Astrocyte of the spinal cord (primary cell): ENCODE measurements at places on chromosomes 3 and 15.

- no peak for DNase-seq
These were observed 34.8 kb downstream of the CHRD start for GRCh38 chr3:184414418-184415202.

- no peak for DNase-seq
These were observed 236.2 kb downstream of the CGGBP1 start for GRCh38 chr3:87822563-87822962.

DNA sequence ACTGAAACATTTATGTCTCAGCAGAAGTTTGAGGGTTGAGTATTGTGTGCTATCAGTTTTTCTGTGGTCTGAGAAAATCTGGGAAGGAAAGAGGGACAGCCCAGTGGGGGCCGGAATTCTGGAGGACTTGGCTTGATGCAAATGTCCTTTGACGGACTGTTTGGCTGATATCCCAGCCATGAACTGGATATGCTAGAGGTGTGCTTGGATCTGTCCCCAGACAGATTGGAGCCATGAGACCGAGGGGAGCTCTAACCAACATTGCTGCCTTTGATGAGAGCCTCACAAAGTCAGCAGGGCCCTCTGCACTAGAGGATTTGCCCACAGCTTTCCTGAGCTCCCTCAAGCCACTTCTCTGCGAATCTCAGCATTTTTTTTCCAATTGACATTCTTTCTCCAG lies 405.6 kb downstream of the NTRK3 start:
- DNase-seq = peak; percentile 18

DNA sequence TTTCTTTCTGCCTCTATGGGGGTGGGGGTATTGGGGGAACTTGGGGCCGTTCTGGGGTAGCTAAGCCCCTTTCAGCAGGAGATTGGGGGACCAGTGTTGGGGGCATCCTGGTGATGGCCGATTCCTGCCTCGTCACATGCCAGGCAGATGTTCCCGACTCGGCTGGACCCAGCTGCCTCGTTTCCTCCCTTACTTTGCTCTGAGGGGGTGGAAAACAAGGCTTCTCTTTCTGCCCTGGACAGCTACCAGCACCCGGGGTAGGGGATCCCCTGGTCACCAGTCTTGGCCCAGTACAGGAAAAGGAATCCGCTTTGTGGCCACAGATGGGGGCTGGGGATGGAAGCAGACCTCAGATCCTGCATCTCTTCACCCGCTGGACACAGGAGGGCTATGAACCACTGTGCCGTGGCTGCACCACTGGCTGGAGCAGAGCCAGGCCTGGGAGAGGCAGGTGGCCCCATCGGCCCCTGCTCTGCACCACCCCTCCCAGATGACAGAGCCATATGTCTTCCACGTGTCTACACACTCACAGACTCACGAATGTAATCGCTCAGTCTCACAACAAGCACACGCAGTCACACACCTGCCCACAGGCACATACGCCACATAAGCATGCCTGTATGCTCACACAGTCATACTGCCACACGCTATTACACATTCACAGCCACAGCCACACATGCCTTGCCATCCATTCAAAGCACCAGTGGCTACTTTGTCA lies 12.4 kb downstream of the SNX33 start:
- DNase-seq = no peak

DNA sequence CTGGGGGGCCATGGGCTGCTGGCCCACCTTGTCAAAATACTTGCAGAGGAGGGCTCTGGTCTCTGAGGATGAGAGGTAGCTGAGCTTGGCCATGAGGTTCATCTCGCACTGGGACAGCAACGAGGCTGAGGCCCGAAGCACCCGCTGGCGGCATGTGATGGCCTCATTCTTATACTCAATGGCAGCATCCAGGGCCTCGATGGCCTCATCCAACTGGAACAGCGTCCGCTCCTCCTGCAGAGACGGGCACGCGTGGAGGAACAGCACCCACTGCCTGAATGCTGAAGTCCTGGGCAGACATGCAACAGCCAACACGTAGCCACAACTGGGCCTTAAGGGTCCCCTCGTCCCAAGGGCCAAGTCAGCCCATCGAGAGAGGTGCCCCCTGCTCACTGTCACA lies 25.0 kb downstream of the KIF7 start:
- no peak for DNase-seq

- DNase-seq = no peak
These were observed 222.8 kb upstream of the TLE3 start for GRCh38 chr15:70320482-70320881.

GRCh38 chr3:39130693-39131265 lies 22.6 kb downstream of the CSRNP1 start:
- no peak for DNase-seq

DNA sequence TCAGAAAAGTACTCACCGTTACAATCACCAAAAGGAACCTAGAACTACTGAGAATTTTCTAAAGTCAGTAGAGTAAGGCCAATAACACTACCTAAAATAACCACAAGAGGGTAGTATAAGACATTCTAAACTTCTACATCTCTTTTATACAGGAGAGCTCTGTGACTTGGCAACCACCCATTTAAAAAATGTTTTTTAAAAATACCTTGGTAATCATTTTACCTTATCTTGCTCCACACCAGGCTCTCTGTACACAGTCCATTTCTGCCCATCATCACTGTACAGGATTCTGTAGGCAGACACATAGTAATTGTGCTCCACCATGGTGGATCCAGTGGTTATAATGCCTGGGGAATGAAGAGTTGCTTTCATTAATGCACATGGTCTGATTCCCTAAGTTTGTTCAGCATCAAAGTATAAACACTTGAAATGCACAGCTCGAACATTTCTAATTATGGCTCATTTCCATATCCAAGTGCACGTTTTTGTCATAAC lies 54.5 kb downstream of the ST3GAL6 start:
- DNase-seq = peak; percentile 67

DNA sequence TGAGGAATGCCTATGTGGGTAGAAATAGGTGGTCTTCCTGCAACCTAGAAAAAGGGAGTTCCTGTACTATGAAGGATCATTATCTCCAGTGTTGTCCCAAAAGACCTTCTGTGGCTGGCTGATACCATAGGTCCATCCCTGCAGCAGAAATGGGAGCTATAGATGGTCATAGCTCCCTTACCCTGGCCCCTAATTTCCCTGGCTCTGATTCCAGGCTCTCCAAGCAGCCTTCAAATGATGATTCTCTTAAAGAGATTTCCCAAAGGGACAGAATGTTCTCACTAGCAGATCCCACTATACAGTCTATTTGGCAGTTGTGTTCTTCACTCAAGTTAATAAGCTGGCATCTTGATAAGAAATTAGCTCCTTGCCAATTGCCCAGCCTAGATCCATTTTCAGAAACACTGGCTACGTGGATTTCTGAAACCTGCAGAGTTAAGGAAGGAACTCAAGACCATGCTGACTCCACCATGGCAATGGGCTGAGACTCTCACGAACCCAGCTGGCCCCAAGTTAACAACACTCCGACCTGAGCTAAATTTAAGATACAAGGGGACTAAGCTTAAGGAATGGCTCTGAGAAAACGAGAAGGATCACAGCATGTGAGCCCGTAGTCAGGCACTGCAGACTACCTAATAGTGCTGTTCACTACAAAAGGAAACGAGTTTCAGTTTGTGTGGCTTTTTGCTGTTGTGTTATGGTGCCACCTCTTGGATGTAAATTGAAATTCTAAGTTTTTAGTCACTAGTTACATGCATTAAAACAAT lies 11.4 kb downstream of the C15orf40 start:
- peak; percentile 73 for DNase-seq

GRCh38 chr3:171809861-171810628 lies at the start of gene PLD1:
Gene PLD1 (minus strand): TSS chr3:171810483. CDS start chr3:171738051, 72,432 bp downstream.
- DNase-seq = peak; percentile 93

DNA sequence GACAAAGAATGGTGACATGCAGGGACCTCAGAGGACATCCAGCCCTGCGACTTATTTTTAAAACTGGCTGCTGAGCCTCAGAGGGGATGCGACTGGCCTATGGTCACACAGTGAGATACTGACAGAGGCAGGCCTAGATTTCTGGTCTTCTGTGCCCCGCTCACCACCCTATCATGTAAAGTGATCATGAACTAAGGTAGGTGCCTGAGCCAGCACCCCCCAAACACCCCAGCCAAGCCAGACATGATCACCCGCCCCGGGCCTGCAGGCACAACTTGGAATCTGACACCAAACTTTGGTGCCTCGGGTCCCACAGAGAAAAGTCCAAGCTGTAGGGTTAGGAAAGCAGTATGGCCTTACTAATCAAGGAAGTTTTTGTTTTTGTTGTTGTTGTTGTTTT lies 33.9 kb upstream of the HHATL start:
- DNase-seq = no peak

DNA sequence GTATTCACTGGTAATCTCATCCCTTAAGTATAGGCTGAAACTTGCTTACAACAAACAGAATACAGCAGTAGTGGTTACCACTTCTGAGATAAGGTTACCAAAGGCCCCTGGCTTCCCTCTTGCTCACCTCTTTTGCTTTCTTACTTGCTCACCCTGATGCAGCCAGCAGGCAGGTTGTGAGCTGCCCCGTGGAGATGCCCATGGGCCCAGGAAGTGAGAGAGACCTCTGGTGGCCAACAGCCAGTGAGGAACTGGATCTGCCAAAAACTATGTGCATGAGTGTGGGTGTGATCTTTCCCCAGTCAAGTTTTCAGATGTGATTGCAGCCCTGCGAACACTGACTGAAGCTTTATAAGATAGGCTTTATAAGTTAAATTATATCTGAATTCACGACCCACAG lies 48.7 kb downstream of the NMNAT3 start:
- DNase-seq = no peak

- peak; percentile 84 for DNase-seq
These were observed at the start of gene GRM2 for GRCh38 chr3:51706788-51707731. Gene GRM2 (plus strand): TSS chr3:51707068. CDS start chr3:51708984, 1,916 bp downstream.

- no peak for DNase-seq
These were observed 273.6 kb downstream of the SHOX2 start for GRCh38 chr3:157832588-157832987.

- DNase-seq = no peak
These were observed 40.5 kb downstream of the TTBK2 start for GRCh38 chr15:42880121-42880520.

- DNase-seq = no peak
These were observed 179.9 kb downstream of the FMN1 start for GRCh38 chr15:33014586-33014985.

DNA sequence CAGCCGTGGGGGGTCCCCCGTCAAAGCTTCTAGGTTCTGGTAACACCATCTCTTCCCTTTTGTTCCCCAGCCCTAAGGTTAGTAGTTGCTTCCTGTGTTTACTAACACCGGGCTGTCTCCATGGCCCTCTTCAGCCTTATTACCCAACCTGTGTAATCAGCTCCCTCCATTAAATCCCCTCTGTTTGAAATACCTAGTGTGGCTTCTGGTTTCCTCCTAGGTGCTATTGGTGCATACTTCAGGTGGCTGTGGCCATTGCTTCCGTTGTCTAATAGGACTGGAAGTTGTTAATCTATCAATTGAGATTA lies 35.3 kb downstream of the MOBP start:
- no peak for DNase-seq

- DNase-seq = no peak
These were observed 252.3 kb downstream of the PTPRG start for GRCh38 chr3:61813636-61814035.

GRCh38 chr15:52496175-52496574 lies 32.5 kb downstream of the MYO5A start:
- DNase-seq = no peak

- DNase-seq = peak; percentile 31
These were observed 373.1 kb downstream of the MFSD1 start for GRCh38 chr3:159174715-159175692.

GRCh38 chr3:159263750-159264553 lies 462.1 kb downstream of the MFSD1 start:
- DNase-seq = peak; percentile 52

DNA sequence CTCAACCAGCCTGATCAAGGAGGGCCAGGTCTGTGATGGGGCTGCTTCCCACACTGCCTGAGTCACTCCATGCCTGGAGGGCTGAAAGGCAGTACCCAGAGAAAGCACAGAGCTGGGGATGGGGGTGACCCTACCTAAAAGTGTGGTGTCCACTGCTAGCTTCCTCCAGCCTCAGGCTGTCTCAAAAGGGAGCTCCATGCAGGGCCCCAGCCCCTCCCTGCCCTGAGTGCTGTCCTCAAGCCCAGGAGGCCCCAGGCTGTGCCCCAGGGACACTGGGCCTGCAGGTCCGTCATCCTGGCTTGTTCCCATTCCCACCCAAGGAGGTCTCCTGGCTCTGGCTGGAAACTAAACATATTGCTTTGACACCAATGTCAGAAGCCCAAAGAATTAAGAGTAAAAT lies 56.8 kb downstream of the ZNF445 start:
- no peak for DNase-seq
